ENCODE measurements at places on chromosomes 12 and 14.

DNA sequence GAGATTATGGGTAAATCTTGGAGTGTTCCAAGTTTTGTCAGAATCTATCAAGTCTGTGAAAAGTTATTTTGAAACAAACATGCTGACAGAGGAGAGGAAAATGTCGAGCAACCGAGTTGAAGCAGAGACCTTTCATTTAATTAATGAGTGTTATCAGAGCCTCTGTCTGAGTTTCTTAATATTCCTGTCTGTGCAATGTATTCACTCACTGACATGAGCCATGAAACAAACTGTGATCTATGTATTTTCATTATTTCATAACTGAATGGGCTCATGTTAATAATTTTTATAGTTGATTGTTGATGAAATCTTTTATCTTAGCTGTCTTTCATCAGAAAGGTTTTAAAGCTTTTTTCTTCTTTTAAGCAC, 144.2 kb upstream of the FAR2 start:
- DNase-seq = no peak

- no peak for DNase-seq
These were observed 83.2 kb upstream of the PWP1 start for GRCh38 chr12:107602446-107602845.

DNA sequence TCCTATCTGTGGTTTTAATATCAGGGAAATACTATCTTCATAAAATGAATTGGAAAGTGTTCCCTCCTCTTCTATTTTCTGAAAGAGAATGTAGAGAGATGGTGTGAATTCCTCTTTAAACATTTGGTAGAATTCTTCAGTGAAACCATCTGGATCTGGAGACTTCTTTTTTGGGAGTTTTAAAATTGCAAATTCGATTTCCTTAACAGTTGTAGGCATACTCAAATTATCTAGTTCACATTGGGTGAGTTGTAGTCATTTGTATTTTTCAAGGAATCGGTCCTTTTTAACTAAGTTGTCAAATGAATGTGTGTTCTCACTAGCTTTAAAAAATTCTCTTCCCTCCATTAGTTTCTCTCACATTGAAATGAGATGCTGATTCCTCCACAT, 75.4 kb upstream of the CHST11 start:
- no peak for DNase-seq

DNA sequence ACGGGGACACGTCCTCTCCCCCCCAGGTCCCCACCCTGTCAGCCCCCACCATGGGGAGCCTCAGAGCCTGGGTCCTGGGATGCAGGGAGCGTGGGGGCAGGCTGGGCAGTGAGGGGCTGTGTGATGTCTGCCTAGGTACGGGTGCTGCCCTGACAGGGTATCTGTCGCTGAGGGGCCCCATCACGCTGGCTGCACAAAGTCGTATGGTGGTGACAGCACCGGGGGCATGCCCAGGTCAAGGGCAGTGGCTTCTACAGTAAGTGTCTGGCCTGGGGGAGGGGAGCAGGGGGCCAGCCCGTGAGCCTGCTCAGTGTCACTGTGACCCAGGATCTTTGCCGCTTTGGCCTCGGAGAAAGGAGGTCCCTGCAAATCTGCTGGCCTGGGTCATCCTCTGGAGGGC, 23.3 kb downstream of the PAPLN start:
- DNase-seq = no peak

GRCh38 chr12:131836714-131837397, 8.7 kb downstream of the MMP17 start:
- no peak for DNase-seq

- no peak for DNase-seq
These were observed 141.1 kb downstream of the SLC41A2 start for GRCh38 chr12:104816845-104817503.

- DNase-seq = no peak
These were observed 187.4 kb downstream of the TTC7B start for GRCh38 chr14:90628825-90629224.

GRCh38 chr12:25993901-25994651, 35.6 kb downstream of the RASSF8 start:
- peak; percentile 97 for DNase-seq

DNA sequence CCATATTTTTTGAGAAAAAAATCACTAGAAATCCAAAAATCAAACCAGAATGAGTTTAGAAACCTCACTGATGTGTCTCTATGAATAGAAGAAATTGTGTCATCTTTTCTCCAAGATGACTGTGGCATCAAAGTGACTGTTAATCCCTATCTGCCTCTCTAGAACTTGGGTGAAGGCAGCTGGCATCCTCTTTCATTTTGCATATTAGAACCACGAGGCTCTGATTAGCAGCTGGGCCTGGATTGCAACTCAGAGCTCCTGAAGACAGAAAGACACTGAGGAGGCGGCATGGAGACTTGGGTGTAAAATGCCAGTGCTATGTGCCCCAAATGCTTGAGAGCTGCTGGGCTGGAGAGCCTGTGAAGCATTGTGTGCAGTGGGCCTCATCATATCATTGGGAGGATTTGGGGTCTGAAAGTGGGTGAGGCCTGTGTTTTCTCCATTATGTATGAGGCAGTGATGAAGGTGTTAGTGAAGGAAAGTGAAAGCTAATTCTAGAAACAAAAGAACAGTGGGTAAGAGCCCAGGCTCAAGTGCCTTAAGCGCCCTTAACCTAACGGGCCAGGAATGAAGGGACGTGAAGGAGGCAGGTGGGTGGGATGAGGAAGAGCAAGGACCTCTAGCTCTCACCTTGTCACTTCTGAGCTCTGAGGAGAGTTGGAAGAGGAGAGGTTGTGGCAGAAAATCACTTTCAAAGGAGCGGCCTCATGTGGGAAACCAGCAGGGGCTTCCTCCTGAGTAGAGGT, 26.2 kb downstream of the NKX2-8 start:
- no peak for DNase-seq

GRCh38 chr14:102209224-102209966, 69.7 kb downstream of the WDR20 start:
- DNase-seq = peak; percentile 55

DNA sequence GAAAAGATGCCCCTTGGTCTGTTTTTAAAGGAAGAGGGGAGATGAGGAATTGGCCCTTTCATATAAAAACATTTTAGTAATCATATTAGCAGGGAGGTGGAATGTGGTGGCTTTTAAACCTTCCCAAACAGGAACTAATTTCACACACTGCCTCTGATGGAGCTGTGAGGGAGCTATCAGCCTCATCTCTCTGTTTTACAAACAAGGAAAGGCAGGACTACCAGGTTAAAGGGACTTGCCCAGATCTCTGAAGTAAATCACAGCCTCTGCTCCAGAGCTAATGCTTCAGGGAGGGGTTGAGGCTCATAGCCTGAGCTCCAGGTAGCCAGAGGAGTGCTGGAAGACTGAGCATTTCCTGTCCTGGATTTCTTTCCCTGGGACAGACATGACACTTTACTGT, 1.1 kb upstream of the BMP4 start:
- no peak for DNase-seq

DNA sequence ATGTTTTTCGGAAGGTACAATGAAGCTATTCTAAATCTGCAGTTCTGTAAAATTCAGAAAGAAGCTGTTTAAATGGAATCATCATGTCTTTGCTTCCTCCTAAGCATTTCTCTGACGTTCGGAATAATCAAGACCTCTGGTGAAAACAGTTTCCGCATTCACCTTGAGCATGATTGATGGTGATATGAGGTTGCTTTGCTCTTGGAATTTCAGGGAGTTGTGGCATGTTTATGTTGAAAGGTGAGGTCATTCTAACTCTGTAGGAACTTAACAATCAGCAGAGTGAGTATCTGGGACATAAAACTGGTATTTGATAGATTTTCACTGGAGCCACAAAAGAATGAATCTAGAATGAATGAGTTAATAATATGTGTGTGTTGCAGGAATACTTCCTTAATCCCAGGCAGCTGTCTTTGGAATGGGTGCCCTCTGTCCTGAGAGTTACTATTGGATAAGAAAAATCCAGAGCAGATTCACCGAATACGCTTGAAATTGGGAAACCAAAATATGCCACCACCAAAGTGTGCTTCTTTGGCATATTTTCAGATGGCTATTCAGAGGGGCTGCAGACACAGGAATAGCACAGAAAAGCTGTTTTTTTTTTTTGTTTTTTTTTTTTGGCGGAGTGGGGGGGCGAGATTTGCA, 599.1 kb downstream of the CCER1 start:
- no peak for DNase-seq

- DNase-seq = no peak
These were observed 47.7 kb downstream of the CLMN start for GRCh38 chr14:95272057-95272456.

DNA sequence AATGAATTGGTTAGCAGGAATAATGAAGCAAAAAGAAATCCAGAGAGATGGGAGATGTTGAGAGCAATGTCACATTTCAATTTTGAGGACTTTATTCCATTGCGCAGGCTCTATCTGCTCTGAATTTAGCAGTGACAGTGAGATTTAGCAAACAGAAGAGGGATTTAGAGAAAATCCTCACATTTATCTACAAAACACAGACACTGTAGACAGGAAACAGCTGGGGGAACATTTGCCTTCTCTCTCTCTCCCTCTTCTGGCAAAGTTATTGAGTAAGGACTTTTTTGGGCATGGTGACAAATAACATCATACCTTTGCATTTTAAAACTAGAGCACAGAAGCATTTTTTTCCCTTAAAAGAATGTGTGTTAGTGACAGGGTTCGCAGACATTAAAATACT, at the start of gene IGF1:
Gene IGF1 (minus strand): TSS at position 158 of the 400 bp plus-strand sequence. CDS start 182 bp downstream, outside the sequence.
- peak; percentile 72 for DNase-seq

DNA sequence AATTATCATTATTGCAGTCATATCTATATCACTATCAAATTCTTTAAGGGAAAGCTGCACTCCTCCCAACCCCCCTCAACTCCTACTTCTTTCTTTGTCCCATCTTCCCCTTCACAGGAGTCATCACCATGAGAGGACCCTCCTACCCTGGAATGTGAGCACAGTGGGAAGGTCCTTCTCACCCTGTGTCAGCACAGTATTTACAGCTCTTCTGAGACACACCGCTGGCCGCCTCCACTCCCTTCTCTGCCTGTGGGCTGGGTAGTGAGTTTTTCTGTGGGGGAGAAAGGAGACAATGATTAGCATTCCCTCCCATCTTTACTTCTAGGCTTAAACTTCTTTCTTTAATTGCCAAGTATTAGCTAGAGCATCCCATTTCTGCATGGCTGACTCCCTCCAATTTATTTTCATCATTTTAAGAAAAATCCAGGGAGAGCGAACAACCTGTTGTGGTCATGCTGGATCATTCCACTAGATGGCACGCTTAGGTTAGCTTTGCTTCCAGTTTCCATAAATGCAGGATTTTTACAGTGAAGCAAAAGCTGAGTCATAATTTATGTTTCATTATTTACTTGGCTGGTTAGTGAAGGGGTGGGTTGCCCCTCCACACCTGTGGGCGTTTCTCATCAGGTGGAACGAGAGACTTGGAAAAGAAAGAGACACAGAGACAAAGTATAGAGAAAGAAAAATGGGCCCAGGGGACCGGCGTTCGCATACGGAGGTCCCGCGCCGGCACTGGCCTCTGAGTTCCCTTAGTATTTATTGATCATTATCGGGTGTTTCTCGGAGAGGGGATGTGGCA, 188.5 kb downstream of the ALX1 start:
- peak; percentile 59 for DNase-seq

- DNase-seq = no peak
These were observed 63.4 kb upstream of the PPP4R3A start for GRCh38 chr14:91573528-91573893.

GRCh38 chr12:79936670-79937069, 1.8 kb upstream of the PPP1R12A start:
- peak; percentile 35 for DNase-seq

- peak; percentile 78 for DNase-seq
These were observed 9.0 kb upstream of the GPR135 start for GRCh38 chr14:59474172-59474571.

DNA sequence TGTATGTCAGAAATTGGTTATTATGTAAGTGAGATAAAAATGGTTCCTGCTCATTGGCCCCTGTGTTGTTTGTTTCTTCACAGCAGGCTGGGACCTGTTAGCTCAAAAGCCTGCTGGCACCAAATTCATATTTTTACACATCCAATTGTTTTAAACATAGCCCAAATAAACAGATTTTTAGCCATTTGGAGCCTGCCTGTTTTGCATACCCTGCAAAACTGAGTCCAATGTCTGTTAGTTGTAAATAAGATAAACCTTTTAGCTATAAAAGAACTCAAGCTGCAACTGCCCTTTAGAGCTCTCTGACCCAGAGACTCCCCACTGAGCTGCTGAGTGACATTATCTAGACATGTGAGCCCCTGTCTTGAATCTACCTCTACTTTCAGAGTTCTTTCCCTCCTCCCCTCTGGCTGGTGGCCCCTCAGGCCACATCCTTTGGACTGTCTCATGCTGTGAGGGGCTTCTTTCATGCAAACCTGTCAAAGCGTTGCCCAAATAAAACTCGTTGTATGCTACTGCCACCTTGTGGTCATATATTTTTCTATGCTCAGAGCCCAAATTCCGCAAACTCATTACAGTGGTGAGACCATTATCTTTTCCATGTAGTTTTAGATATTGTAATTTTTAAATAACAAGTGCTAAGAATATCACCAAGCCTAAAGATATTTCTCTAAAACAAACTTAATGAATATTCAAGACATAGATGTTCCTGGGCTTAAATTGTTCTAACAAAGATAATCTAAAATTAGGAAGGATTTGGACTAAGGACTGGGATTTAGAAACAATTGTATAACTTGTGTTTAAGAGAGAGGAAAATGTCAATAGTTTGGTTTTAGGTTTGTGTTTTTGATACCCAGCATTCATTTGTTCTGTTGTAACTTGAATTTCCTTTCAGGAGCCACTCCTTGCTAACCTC, 337.9 kb downstream of the AACS start:
- peak; percentile 28 for DNase-seq

DNA sequence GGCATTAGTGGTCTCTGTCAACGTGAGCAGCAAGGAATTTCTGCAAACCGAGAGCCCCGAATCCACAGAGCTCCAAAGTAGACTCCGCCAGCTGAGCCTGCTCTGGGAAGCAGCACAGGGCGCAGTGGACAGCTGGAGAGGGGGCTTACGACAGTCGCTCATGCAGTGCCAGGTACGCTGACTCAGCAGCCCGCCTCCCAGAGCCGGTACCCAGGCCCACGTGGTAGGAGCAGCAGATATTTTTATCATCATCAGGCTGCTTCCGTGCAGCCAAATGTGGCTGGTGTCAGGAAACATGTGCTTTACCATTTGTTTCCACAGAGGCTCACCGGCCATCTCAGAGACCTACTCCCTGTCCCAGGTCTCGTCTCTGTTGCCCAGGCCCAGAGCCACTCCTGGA, 73.7 kb downstream of the ESR2 start:
- DNase-seq = no peak

GRCh38 chr12:79933532-79934264, 1.2 kb downstream of the PPP1R12A start:
- DNase-seq = peak; percentile 35

- peak; percentile 14 for DNase-seq
These were observed 6.4 kb upstream of the GAS2L3 start for GRCh38 chr12:100566887-100567637.
